ENCODE measurements at places on chromosomes 16 and 17.

DNA sequence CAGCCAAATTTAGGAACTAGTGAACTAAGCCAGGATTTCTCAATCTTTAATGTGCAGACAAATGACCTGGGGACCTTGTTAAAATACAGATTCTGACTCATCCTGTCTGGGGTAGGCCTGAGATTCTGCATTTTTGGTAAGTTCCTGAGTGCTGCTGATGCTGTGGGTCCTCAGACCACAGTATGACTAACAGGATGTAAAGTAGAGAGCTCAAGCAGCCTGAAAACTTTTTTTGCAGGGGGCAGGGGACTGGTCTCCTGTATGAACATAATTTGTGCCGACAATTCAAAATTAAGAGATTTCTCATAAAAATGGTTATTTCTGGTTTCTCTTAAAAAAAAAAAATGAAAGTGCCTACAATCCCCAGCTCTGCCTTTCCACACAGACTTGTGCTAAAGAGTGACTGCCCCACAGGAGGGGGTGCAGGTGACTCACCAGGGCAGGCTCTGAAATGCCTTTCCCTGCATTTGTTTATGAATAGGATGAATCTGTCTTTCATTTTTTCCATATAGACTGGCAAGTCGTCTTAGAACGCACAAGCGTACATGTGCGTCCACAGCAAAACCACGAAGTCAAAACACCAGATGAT, 271.5 kb downstream of the PHKB start:
- no peak for DNase-seq

- no peak for DNase-seq
These were observed 433.3 kb downstream of the XYLT1 start for GRCh38 chr16:17037499-17037898.

DNA sequence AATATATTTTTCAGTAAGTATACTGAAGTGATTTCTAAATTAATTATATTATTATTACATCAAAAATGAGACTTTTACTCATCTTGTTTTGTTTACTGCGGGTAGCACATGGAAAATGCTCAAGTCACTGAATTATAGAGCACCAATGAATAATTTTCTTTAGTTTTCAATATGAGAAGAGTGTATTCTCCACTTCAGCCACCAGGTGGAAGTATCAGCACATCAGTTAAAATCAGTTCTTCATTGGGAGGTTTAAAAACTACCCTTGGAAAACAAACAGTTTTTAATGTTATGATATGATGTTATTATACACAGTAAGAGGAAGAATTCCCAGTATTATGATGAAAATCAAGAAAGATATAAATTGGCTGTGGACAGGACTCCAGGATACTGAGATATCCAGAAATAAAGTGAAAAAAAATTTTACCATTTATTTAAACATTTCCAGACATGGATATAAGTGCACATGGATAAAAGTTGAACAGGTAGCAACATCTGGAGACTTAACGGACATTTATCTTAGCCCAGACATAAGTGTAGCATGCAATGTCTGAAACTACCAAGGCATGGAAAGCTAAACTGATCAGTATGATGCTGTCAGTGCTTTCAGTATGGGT, 467.3 kb downstream of the KCNJ2 start:
- peak; percentile 69 for DNase-seq

DNA sequence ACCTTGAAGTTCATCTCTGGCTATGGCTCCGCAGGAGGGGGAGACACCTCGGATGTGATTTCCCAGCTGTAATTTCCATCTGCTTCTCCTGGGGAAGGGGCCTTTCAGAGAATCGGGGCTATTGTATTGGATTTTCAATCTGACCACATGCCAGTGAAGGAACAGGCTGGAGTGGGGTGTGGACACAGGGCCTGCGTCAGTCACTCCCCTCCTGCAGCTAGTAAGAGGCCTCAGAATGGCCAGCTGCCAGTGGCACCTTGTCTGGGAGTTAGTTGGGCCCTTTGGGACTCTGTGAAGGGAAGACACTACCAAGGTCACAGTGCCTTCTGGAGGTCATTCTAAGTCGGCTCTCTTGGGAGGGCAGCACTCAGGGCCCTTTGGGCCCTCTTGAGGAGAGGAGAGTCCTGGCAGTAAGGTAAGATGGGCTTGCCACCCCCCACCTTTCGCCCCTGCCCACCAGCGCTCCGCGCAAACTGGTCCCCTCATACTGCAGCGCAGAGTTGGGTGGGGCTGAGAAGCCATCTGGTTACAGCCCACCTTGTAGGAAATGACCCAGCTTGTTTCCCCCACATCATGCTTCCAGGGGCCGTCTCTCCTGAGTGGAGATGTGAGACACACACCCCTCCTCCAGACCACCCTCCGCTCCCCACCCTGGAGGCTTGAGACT, 5.4 kb downstream of the NXPH3 start:
- DNase-seq, result no peak

- DNase-seq, result no peak
These were observed 43.5 kb upstream of the MNT start for GRCh38 chr17:2444382-2444781.

DNA sequence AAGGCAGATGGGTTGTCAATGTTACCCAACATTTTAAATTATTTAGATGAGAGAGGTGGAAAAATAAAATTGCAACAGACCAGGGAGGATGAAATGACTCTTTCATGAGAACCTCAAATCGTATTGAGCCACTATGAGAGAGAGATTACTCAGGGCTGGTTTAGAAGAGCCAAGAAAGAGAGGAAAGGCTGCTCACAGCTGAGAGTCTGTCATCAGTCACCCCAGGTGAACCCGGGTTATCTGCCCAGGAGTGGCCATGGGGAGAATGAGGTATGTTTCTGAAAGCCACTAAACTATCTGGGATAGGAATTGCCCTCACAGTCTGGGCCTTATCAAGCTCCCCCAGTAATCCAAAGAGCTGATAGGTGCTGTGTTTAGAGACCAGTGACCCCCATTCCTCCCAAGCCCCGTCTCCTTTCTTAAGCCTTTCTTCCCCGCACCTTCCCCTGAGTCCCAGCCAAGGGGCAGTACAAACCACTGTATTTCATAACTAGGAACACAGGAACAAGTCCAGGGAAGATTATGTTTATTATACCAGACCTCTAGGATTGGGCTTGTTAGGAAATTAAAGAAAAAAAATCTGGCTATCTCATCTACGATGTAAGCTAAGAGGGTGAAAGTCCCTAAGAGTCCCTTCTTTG, 158.9 kb upstream of the NOL11 start:
- no peak for DNase-seq

GRCh38 chr17:82333279-82334171, at the start of gene SECTM1:
TSS of gene SECTM1 (minus strand) at chr17:82333766. CDS start at chr17:82327240, 6,526 bp downstream.
- DNase-seq, result peak; percentile 15

GRCh38 chr17:63356337-63356757, 89.8 kb downstream of the CYB561 start:
- DNase-seq, result no peak

DNA sequence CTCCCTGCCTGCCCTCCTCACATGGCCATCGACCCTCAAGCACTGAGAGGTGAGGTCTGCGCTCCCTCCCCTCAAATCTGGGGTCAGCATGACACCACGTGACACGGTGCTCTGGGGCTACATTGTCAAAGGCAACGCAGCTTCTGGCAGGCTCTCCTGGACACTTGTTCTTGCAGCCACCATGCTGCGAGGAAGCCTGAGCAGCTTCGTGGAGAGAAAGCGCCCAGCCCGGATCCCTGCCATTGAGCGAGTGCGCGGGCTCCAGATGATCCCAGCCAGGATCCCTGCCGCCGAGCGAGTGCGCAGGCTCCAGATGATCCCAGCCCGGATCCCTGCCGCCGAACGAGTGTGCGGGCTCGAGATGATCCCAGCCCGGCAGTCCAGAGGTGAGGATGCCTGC, 70.9 kb upstream of the METRNL start:
- DNase-seq, result no peak

DNA sequence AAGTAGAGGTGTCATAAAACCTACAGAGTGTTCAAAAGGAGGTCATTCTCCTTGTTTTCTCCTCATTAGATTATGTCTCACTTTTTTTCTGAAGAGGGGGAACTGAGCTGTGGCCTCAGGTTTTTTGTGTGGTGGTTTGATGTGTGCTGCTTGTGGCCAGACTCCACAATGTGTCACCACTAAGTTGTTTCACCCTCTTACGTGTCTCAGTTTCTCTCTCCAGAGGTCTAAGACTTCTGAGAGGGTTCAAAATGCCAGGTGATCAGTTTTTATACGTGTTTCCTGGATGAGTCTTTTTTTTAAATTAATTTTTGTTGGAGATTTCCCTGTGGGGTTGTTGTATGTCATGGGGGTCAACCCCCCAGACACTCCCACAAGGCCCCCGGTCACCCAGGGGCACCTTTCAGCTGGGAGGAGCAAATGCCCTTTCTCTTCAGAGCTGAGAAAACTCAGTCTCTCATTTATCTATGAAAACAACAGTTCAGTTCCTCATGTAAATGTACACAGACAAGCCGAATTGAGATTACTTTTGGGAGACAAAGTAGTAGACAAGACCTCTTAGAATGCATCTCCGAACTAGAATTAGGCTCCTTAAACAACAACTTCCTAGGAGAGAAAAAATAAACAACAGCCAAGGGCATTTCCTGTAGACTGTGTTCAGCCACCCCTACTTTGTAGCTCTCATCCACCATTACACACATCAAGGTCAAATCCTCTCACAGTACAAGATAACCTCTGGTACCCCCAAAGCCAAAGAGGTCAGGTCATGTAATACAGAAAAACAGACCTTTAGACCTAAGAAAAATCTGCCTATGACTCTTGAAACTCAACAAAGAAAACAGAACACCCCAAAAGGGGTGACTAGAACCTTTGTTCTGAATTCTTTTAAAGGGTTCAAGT, 23.9 kb upstream of the TMEM98 start:
- no peak for DNase-seq
